ENCODE measurements at places on chromosomes 12 and 14. TPM values are rescaled to one million over a fixed set of nuclear protein-coding genes. Genes with fewer than 3 reads are reported as not detected.

Gene TNS2
- total RNA-seq = 3.4 TPM

Gene MPHOSPH9
- 95.7 TPM for total RNA-seq

Gene NDUFA9
- total RNA-seq = 199 TPM

Gene CPSF6
- 167 TPM for total RNA-seq

Gene SDSL
- total RNA-seq = 0.37 TPM

Gene PDE3A
- 0.61 TPM for total RNA-seq

Gene MIP
- total RNA-seq = not detected

Gene CLEC4C
- total RNA-seq = not detected

Gene CLEC1A
- not detected for total RNA-seq

Gene SMOC1
- not detected for total RNA-seq

Gene RAD9B
- total RNA-seq = not detected

Gene CLEC2A
- not detected for total RNA-seq

Gene CMA1
- not detected for total RNA-seq

Gene PTGER2
- not detected for total RNA-seq

Gene TUNAR
- not detected for total RNA-seq

Gene CHST11
- total RNA-seq = 1.5 TPM

Gene CLEC4A
- total RNA-seq = 0.84 TPM

Gene SYT1
- total RNA-seq = 80.9 TPM

Gene TMEM30B
- 0.24 TPM for total RNA-seq

Gene LRTM2
- not detected for total RNA-seq

Gene NPFF
- total RNA-seq = not detected

Gene FOXN4
- total RNA-seq = not detected

Gene MUCL1
- total RNA-seq = not detected

Gene KRT85
- total RNA-seq = not detected

Gene FAM181A
- not detected for total RNA-seq

Gene POTEG
- not detected for total RNA-seq

Measured in A673 (cell line).